ENCODE measurements at places on chromosomes 16 and 17.

DNA sequence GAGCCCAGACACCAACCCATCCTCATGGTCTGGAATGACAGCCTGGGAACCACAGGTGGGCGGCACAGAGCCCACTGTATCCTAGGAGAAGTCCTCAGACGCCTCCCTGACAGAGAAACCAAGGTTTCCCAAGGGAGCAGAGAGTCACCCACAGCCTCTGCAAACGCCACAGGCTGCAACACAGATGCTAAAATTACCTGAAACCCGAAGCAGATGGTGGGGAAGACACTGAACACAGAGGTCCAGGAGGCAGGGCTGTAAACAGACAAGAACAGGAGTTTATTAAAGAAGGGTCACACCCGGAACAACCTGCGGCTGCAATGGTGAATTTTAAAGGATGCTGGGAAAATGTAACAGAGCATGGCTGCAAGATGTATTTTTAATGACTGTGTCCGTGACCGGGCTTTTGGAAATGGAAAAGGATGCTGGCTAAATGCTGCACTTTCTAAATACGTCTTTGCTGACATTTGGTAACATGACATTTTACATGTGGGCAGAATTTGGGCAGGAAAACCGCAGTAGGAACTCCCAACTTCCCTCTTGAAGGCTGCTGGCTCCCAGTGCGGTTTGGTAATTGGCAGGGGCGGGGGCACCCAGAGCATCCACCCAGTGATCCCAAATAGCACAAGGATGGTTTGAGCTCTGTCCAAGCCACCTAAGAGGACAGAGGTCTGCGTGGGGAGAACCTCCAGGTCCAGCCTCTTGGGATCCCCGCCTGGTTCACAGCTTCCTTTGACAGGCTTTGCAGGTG is 13.1 kb downstream of the SLC38A8 start:
- DNase-seq = no peak

DNA sequence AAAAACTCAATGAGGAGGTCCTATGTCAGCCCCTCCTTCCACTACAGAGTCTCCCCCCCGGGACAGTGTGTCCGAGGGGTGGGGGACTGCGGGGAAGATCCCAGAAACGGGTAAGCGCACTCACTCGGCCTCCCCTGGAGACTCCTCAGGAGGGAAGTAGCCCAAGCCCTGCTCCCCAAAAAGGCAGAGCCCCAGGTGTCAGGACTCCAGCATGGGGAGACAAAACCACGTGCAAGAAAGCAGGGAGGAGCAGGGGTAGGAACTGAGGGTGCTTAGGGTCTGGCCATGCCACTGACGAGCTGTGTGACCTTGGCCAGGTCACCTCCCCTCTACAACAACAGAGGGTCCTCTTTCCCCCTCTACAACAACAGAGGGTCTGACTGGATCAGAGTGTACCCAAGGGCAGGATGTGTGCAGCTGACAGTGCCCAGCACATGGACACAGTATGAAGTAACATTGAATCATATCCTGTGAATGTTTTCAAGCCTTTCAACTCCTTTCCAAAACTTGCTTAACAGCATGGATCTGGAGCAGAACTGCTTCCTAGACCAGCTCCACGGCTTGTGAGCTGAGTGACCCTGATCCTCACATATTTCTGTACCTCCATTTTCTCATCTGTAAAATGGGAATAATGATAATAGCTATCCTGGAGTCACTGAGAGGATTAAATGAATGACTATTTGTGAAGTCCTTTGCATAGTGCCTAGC is 2.1 kb upstream of the NAGS start:
- no peak for DNase-seq

GRCh38 chr17:58046239-58047094 is 36.8 kb upstream of the DYNLL2 start:
- no peak for DNase-seq

GRCh38 chr16:8621222-8621571 is 301 bp upstream of the METTL22 start:
- no peak for DNase-seq

DNA sequence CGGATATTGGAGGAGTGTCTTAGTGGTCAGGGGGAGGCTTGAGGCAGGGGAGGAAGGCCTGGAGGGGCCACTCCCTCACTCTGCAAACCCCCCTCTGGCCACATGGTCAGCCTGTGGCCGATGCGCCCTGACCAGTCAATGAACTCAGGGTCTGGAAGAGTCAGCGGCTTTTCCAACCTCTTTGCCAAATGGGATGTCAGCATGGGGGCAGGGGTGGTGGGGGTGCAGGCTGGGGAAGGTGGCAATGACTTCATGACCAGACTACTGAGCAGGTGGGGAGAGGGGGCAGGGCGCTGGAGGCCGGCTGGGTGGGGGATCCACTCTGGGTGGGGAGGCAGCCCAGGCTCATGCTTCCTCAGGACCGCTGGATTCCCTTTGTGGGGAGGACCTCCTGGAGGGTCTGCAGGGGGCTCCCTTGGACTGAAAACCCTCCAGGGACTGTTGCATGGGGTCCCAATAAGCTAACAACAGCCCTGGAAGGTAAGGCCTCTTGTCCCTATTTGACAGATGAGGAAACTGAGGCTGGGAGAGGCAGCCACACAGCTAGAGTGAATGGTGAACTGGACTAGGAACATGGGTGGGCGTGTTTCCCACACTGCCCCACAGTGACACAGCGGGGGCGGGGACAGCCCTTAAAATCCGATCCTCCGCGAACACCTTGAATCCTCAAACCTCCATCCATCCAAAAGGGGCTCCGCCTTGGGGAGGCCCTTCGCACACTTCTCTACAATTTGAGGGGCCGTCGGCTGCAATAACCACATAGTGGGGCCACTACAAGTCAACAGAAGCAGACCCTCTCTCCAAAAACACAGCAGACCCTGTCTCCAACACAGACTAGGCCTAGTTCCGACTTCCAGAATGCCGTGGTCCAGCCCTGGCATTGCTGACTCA is 81.0 kb upstream of the TOB1 start:
- DNase-seq = no peak

GRCh38 chr17:49403514-49404289 is 11.0 kb downstream of the PHB1 start:
- no peak for DNase-seq

- DNase-seq = no peak
These were observed 678 bp downstream of the EXOC7 start for GRCh38 chr17:76102944-76103273.

GRCh38 chr17:82793974-82794630 is 42.2 kb downstream of the TBCD start:
- no peak for DNase-seq

DNA sequence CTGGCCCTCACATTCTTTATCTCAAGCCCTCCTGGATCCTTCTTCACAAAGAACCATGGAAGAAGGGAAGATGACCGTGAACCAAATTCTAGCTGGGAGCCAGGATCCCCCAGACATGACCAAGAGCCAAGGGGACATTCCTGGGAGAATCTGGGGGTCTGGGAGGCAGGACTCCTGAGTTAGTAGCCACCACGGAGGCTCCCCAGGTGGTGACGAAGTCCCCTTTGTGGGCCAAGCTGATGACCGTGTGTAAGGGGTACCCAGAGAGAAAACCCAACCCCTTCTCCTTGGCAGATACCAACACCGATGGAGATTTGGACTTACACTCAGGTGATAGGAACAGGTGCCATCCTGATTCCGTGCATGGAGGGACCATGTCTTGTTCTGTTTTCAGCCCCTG is 6.8 kb upstream of the GFAP start:
- no peak for DNase-seq

DNA sequence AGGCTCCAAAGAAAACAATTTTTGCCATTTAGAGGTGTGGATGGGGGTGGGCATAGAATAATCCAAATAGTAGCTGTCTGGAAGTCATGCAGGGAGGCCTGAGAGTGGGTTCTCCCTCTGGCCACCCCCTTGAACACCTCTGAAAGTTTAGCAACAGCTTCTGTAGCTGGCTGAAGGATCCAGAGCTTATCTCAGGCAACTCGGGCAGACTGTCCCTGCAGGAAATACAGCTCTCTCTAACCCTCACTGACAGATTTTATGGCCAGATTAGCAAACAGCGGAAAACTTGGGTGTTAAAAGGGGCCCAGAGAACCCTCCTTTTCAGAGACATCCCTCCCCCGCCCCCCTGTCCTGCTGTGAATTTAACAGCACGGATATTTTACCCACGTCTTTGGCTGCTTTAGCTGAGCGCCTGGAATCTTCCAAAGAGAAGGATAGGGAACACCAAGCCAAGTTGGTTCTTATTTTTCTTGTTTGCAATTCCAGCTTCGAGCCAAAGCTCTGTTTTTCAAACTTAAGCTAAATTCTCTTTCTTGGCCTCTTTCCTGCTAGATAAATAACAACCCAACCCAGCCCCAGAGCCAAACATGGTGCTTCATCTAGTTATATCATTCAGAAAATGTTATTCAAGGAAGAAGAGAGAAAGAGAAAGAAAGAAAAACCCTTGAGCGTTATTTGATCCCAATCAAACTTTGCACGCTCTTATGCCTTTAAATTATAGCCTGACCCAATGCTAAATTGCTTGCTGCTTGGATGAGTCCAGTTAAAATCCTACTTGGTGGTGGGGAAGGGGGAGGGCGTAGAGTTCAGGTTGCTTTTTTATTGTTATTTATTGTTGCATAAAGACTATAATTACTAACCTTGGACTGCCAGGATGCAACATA is 2.3 kb upstream of the HOXB2 start:
- DNase-seq = no peak

DNA sequence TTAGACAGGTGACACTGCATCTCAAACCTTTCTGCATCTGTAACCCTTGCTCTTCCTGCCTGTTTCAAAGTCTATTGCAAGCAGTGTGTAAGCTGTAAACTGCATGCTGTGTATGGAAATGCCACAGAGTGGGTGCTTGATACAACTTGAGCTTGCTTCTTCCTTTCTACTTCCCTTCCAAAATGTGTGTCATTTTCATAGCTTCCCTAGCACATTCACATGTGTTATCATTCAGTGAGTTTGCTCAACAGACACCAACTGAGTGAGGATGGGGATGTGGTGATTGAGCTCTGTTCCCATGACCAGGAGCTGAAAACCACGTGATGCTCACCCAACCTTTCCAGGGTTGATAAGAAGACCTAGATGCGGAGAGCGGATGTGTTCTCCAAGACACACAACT is 111.1 kb downstream of the VAT1L start:
- no peak for DNase-seq

DNA sequence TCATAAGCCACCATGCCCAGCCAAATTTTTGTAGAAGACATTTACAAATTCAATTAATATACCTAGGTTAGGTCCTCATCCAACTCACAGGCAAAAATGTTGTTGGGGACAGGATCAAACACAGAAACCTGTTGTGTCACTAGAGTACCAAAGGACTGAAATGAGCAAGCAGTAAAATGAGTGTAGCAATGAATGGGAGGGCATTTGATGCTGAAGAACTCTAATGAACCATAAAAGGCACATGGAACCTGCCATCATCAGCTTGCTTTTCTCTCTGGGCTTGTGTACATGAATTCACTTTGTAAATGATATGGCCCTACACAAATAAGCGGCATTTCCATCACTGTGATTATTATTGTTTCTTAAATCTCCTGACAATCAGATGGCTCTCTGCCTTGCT is 17.8 kb downstream of the USP31 start:
- no peak for DNase-seq

GRCh38 chr16:49701789-49702494 is 154.0 kb downstream of the ZNF423 start:
- DNase-seq = no peak

DNA sequence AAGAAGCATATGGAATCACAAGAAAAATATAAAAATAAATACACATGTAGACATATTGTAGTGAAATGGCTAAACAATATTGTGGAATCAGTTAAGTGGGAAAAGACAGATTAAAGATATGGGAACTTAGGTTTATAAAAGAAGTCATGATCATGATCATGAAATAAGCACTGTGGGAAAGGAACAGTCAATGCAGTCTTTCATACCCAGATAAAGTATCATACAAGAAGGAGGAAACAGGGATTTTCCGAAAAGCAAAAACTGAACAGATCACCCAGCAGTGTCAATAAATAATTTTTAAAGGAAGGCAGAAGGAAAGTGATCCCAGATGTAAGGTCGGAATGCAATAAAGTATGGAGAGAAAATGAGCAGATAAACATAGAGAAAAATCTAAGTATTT is 71.6 kb downstream of the NETO2 start:
- DNase-seq = no peak

GRCh38 chr16:54128629-54129234 is 157.9 kb downstream of the IRX3 start:
- no peak for DNase-seq

DNA sequence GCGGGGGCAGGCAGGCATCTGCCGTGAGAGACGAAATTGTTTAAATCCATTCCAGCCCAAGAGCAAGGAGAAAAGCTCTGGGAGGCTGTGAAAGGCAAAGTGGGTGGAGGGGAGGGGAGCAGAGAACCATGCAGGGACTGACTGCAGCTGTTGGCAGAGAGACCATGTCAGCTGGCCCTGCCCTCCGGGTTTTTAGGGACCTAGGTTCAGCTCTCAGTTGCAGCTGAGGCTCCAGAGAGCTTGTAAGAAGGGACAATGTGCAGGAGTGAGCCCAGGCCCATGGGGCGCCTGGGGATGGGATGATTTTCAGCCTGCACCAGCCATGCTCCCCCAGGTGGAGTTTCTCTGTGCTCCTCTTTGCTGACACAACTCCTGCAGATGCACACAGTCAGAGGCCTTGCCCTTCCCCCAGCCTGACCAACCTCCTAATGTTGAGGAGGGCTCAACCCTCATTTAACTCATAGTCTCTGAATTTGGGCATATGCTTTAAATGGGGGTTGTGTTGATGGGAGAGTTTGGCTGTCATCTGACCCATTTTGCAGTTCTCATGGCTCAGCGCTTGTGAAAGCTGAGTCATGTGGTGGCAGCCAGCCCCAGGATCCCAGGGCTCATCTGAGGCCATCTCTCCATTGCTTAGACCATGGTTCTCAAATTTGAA is 70.9 kb downstream of the PLXDC1 start:
- no peak for DNase-seq

DNA sequence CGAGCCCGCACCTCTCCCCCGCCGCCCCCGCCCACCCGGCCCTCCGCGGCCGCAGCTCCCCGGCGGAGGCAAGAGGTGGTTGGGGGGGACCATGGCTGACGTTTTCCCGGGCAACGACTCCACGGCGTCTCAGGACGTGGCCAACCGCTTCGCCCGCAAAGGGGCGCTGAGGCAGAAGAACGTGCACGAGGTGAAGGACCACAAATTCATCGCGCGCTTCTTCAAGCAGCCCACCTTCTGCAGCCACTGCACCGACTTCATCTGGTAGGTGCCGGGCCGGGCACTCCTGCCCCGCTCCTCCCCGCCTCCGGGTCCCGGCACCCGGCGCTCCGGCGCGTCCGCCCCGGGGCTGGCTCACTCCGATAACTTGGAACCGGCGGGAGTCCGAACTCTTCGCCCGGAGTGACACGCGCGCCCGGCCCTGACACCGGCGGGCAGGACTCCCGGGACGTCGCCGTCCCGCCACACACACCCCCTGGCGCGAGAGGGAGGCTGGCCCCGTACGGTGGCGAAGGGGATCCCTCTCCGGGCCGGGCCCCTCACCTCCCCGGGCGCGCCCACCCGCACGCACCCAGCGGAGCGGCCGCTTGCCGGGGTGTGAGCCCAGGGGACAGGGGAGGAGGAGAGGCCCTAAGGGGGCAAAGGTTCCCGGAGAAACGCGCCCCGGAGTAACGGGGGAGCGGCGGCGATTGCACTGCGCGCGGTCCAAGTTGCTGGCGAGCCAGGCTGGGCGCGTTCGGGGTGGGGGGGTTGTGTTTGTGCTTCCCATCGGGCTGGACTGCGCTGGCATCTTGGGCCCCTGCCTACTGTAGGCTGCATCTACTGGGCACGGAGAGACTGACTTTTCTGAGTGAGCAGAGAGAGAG is 581 bp downstream of the PRKCA start:
- DNase-seq = peak; percentile 35
